ENCODE measurements at places on chromosomes 13 and 19. TPM values are rescaled to one million over a fixed set of nuclear protein-coding genes. Genes with fewer than 3 reads are reported as not detected.

Gene ZNF99
- total RNA-seq: not detected

Gene CYP4F2
- not detected for total RNA-seq

Gene F10
- total RNA-seq: 15.8 TPM

Gene CILP2
- 0.08 TPM for total RNA-seq

Gene ZNF772
- total RNA-seq: 2.3 TPM

Gene NCR1
- not detected for total RNA-seq

Gene TPTE2
- 0.09 TPM for total RNA-seq

DNA sequence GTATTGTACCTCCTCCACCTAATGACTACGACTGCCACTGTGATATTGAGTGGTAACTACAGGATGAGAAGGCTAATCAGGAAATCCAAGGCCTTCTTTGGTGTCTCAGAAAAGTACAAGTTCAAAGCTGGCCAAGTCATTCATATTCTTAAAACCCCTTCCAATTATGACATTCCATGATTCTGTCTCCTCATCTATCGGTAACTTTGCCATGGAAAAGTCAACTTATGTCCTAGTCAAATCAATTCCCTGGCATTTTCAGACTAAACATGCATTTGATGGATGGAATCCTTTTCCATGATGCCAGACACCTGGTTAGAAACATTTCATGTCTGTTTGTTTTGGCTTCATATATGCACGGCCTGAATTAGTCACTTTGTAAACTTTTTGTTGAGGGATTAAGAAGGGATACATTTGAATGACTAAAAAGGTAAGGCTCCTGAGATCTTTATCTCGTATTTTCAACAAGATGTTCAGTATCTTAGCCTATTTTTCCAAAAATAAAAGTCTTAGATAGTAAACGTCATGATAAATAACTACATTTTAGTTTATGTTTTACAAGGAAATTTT, 186.5 kb downstream of the NHLRC3 start:
- H3K36me3 ChIP-seq: no peaks in the 10 kb centered on the region
- no peak overlapping the region for H3K4me3 ChIP-seq
- no peaks in the 10 kb centered on the region for H3K4me1 ChIP-seq
- DNase-seq: no peak
- H3K27ac ChIP-seq: no peak overlapping the region

DNA sequence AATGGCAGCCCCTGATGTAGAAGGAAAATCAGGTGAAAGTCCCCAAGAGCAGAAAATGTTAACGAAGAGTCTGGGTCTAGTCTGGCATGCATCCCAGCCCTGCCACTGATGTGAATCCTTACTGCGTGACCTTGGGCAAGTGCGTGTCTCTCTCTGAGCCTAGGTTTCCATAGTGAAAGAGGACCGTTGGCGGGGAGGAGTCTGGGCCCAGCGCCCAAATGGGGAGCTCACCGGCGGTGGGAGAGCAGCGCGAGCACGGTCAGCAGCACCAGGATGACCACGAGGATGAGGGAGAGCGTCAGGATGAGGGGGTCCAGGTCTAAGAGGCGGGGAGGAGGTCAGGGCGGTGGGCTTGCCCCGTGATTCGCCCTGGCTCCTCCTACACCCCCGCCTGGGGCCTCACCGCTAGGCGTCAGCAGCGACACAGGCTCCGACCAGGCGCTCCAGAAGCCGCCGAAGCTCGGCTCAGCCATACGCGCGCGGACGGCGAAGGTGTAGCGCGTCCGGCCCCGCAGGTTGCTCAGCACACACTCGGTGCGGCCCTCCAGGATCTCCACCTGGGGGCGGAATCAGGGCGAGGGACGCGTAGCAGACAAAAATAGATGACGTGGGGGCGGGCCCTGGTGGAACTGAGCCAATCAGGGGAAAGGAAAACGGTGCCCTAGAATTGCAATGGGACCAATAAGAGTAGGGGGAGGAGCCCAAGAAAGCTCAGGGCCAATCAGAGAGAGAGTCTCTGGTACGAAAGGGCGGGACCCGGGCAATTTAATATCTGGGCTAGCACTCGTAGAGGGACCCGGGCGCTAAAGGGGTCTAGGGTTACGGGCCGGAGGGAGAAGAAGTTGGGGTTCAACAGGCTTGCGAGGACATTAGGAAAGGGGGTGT, 3.2 kb downstream of the EPOR start:
- H3K36me3 ChIP-seq: no peaks in the 10 kb centered on the region
- DNase-seq: peak; percentile 97
- peak overlapping the region; percentile 94 for H3K27ac ChIP-seq
- no peaks in the 10 kb centered on the region for H3K27me3 ChIP-seq

- no peaks in the 10 kb centered on the region for H3K36me3 ChIP-seq
- no peaks in the 10 kb centered on the region for H3K4me1 ChIP-seq
- no peak for DNase-seq
- peaks cover 3% of the 10 kb centered on the region for H3K27me3 ChIP-seq
- no peak overlapping the region for H3K27ac ChIP-seq
- H3K4me3 ChIP-seq: no peak overlapping the region
Measured at GRCh38 chr13:77397636-77398035, 70.7 kb upstream of the MYCBP2 start.

GRCh38 chr13:26980099-26981031, 191.2 kb downstream of the USP12 start:
- no peaks in the 10 kb centered on the region for H3K36me3 ChIP-seq
- H3K4me1 ChIP-seq: peaks cover 51% of the 10 kb centered on the region
- no peak overlapping the region for H3K27ac ChIP-seq
- no peak for DNase-seq
- no peaks in the 10 kb centered on the region for H3K27me3 ChIP-seq

GRCh38 chr19:10907925-10908324, 20.5 kb downstream of the YIPF2 start:
- no peak overlapping the region for H3K4me3 ChIP-seq
- peaks cover 9% of the 10 kb centered on the region for H3K36me3 ChIP-seq
- no peak for DNase-seq
- H3K4me1 ChIP-seq: peaks cover 13% of the 10 kb centered on the region

DNA sequence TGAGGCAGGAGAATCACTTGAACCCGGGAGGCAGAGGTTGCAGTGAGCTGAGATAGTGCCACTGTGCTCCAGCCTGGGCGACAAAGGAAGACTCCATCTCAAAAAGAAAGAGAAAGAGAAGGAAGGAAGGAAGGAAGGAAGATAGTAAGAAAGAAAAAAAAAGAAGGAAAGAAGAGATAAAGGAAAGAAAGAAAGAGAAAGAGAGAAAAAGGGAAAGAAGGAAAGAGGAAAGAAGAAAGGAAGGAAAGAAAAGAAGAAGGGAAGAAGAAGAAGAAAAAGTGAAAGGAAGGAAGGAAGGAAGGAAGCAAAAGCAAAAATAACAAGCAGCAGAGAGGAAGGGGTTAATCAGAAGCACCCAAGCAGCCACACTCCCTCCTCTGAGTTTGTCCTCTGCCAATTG, 32.1 kb downstream of the NWD1 start:
- H3K27me3 ChIP-seq: peaks cover 6% of the 10 kb centered on the region
- DNase-seq: no peak
- no peaks in the 10 kb centered on the region for H3K4me1 ChIP-seq
- H3K27ac ChIP-seq: no peak overlapping the region

DNA sequence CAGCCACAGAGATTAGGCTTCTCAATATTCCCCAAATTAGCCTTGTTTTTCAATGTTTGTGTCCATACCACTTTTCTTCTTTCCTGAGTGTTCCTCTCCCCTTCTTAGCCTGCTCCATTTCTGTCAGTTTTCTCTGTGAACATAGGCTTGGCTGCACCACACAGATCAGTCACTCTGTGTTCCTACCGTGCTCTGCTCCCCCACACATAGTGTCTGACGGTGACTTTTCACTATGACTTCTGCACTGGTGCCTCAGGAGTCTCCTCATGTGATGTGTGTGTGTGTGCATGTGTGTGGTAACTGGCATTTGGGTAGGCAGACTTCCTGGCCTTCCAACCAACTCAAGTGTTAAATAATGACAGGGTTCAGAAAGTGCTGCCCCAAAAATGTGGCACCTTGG, 47.9 kb upstream of the MYCBP2 start:
- no peak overlapping the region for H3K27ac ChIP-seq
- peaks cover 2% of the 10 kb centered on the region for H3K27me3 ChIP-seq
- no peaks in the 10 kb centered on the region for H3K36me3 ChIP-seq
- no peak overlapping the region for H3K4me3 ChIP-seq
- peaks cover 6% of the 10 kb centered on the region for H3K4me1 ChIP-seq

DNA sequence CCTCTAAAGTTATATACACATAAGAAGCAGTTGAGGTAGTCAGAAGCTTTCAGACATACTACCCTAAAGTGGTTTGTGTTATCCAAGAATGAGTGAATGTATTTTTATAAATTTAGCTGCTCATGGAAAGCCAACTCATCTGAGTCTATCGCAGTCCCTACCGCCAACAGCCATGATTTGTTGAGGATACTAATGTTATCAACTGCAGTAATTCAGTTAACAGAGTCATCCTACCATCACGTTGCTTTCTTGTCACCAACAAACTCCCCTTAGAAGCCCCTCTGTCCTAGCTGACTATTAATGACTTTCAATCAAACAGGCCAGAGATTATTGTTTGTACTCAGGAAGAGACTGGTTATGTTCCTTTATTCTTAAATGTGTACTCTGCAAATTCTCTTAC, 169.9 kb downstream of the DCT start:
- no peaks in the 10 kb centered on the region for H3K36me3 ChIP-seq
- no peaks in the 10 kb centered on the region for H3K27me3 ChIP-seq
- peak overlapping the region; percentile 69 for H3K4me3 ChIP-seq
- peak overlapping the region; percentile 80 for H3K27ac ChIP-seq

GRCh38 chr13:106415442-106415841, 120.0 kb downstream of the EFNB2 start:
- no peak for DNase-seq
- H3K36me3 ChIP-seq: no peaks in the 10 kb centered on the region
- peaks cover 10% of the 10 kb centered on the region for H3K27me3 ChIP-seq
- H3K27ac ChIP-seq: no peak overlapping the region
- H3K4me3 ChIP-seq: no peak overlapping the region

GRCh38 chr13:100269837-100270236, 180.9 kb downstream of the PCCA start:
- no peaks in the 10 kb centered on the region for H3K27me3 ChIP-seq
- peaks cover 23% of the 10 kb centered on the region for H3K4me1 ChIP-seq
- no peak overlapping the region for H3K4me3 ChIP-seq
- peaks cover 11% of the 10 kb centered on the region for H3K36me3 ChIP-seq
- peak; percentile 13 for DNase-seq

GRCh38 chr19:40472516-40472915, 5.7 kb downstream of the SPTBN4 start:
- H3K4me1 ChIP-seq: no peaks in the 10 kb centered on the region
- H3K4me3 ChIP-seq: no peak overlapping the region
- DNase-seq: no peak
- peaks cover 13% of the 10 kb centered on the region for H3K27me3 ChIP-seq
- no peaks in the 10 kb centered on the region for H3K36me3 ChIP-seq
- H3K27ac ChIP-seq: no peak overlapping the region

- no peaks in the 10 kb centered on the region for H3K36me3 ChIP-seq
- no peak overlapping the region for H3K4me3 ChIP-seq
- no peak for DNase-seq
- H3K27ac ChIP-seq: no peak overlapping the region
- H3K4me1 ChIP-seq: no peaks in the 10 kb centered on the region
- H3K27me3 ChIP-seq: peaks cover 52% of the 10 kb centered on the region
Measured at GRCh38 chr19:35863018-35863417, 5.4 kb upstream of the APLP1 start.

GRCh38 chr13:28329395-28330158, 165.4 kb downstream of the FLT1 start:
- peaks cover 64% of the 10 kb centered on the region for H3K4me1 ChIP-seq
- DNase-seq: peak; percentile 95
- H3K36me3 ChIP-seq: peaks cover 14% of the 10 kb centered on the region
- H3K27me3 ChIP-seq: no peaks in the 10 kb centered on the region
- H3K4me3 ChIP-seq: peak overlapping the region; percentile 56

DNA sequence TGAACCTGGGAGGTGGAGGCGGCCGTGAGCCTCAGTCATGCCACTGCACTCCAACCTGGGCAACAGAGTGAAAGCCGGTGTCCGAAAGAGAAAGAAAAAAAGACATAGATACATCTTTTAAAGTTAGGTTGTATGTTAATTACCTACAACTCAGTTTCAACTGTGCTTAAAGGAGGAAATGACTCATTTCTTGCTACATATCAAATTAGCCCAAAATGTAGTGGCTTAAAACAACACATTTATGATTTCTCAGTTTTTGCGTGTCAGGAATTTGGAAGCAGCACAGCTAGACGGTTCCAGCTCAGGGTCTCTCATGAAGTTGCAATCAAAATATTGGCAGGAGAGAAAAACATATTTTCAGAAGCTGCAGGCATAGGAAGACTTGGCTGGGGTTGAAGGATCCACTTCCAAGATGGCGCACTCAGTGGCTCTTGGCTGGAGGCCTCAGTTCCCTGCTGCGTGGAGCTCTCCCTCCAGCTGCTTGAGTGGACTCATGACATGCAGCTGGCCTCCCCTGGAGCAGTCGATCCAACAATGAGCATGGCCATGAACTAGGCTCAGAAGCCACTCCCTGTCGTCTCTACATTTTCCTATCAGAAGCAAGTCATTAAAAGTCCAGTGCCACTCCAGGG, 7.1 kb downstream of the LDLR start:
- peaks cover 38% of the 10 kb centered on the region for H3K4me1 ChIP-seq
- peak overlapping the region; percentile 79 for H3K27ac ChIP-seq
- H3K36me3 ChIP-seq: peaks cover 37% of the 10 kb centered on the region
- peaks cover 6% of the 10 kb centered on the region for H3K27me3 ChIP-seq

- no peak for DNase-seq
- peaks cover 2% of the 10 kb centered on the region for H3K27me3 ChIP-seq
- H3K4me1 ChIP-seq: no peaks in the 10 kb centered on the region
- no peak overlapping the region for H3K27ac ChIP-seq
Measured at GRCh38 chr19:38946229-38947010, 15.7 kb downstream of the MRPS12 start.

- no peak for DNase-seq
- H3K36me3 ChIP-seq: peaks cover 33% of the 10 kb centered on the region
- peak overlapping the region; percentile 45 for H3K27ac ChIP-seq
- no peaks in the 10 kb centered on the region for H3K27me3 ChIP-seq
- H3K4me3 ChIP-seq: peak overlapping the region; percentile 91
Measured at GRCh38 chr19:11814700-11815035, 595 bp downstream of the ZNF440 start.

DNA sequence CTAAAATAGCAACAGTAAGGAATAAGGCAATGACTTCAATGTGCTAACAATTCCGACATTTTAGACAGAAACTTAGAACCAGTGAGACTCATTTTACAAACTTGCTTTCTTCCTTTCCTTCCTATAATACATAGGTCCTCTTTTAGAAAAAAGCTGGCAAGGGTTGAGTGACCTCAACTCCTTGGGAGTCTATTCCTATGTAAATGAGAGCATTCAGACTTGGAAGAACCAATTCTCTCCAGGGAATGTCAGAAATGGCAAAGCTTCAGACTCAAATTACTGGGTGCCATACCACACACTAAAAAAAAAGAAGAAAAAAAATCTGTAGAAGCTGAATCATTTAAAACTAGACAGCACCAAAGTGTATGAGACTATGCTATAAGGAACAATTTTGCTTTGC, 1328.2 kb downstream of the OLFM4 start:
- no peaks in the 10 kb centered on the region for H3K27me3 ChIP-seq
- H3K36me3 ChIP-seq: no peaks in the 10 kb centered on the region
- DNase-seq: no peak
- no peaks in the 10 kb centered on the region for H3K4me1 ChIP-seq
- H3K27ac ChIP-seq: no peak overlapping the region

- no peaks in the 10 kb centered on the region for H3K4me1 ChIP-seq
- no peaks in the 10 kb centered on the region for H3K27me3 ChIP-seq
- no peak overlapping the region for H3K4me3 ChIP-seq
- no peak overlapping the region for H3K27ac ChIP-seq
Measured at GRCh38 chr13:78689011-78689410, 30.1 kb upstream of the OBI1 start.

Measured in HFFc6 (cell line).